ENCODE measurements at places on chromosomes 1 and 21. TPM values are rescaled to one million over a fixed set of nuclear protein-coding genes. Genes with fewer than 3 reads are reported as not detected.

SERTAD4 gene
- 47.2 TPM for total RNA-seq

PARP1 gene
- total RNA-seq, result 86.3 TPM

LMX1A gene
- total RNA-seq, result not detected

A3GALT2 gene
- 0.35 TPM for total RNA-seq

RGS8 gene
- not detected for total RNA-seq

DNA sequence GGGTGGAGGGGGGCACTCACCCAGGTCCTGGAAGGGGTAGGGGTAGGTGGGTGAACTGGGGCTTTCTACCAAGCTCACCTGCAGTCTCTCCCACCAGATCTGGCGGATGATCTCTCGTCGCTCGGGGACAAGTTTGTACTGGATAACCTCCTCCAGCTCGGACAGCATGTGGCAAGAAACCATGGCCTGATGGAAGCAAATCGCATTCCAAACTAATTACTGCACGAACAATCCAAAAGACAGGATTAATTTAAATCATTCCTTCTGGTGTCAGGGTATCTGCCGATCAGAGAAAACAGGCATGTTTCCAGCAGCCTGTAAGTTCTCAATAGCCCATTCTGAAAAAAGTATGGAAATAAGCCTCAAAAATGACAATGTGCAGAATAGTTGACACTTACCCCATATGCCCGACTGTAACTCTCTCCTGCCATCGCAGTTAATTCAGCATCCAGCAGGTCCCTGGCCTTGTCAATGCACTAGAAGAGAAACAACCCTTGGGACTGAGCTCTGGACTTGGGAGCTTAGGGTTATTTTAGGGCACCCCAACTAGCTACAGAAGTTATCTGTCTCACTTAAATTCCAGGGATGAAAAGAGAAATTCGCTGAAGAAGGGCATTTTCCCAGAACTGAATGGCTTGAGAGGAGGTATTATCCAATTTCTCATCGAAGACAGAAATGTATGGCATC, 44.4 kb upstream of the ANGPTL7 start:
- DNase-seq, result no peak

DNA sequence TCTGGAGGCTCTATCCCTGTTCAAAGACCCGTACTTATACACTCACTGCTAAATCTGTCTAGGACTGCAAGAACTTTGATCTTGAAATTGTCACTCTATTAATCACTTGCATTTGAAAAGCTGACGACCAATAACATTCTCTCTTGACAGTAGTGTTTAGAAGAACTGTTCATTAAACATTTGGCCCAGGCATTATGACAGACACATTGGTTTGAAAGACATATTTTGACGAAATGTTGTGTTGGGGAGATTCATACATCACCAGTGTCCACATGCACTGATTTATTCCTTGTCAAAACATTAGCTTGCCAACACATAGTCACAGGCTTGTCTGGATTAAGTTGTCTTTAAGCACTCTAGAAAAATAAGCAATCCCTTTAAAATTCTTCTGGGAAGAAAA, 951.3 kb downstream of the ADGRL2 start:
- DNase-seq, result no peak

DNA sequence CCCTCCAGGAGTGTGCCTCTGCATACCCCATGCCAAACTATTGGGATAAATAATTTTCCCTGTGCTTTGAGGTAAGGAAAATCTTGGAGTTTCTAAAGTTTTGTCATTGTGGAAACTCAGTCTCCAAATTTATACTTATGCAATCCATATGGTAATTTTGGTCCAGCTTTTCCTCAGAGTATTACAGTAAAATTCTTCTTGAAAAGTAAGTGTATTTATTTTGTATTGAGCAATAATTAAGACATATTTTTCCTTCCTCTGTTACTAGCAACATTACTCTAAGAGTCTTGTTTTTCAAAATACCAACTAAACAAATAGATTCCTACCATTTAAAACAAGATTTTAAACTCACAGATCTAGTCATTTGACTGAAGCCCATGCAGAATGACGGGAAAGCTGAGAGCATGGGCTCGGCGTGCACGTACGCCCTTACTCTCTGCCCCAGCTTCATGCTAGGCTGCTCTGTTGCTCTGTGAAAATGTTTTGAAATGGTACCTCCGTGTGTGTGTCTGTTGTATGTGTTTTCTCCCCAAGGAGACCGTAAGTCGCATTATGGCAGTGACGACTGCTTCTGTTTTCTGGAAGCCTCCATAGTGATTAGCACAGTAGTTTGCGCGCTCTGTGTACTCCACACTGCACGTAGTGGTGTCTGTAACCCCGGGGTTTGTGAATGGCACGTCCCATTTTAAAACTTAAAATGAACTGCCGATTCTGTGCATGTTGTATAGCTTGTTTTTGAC, 165.3 kb downstream of the SDCCAG8 start:
- DNase-seq, result no peak

GRCh38 chr1:151825751-151826660, 5.6 kb downstream of the RORC start:
- no peak for DNase-seq

DNA sequence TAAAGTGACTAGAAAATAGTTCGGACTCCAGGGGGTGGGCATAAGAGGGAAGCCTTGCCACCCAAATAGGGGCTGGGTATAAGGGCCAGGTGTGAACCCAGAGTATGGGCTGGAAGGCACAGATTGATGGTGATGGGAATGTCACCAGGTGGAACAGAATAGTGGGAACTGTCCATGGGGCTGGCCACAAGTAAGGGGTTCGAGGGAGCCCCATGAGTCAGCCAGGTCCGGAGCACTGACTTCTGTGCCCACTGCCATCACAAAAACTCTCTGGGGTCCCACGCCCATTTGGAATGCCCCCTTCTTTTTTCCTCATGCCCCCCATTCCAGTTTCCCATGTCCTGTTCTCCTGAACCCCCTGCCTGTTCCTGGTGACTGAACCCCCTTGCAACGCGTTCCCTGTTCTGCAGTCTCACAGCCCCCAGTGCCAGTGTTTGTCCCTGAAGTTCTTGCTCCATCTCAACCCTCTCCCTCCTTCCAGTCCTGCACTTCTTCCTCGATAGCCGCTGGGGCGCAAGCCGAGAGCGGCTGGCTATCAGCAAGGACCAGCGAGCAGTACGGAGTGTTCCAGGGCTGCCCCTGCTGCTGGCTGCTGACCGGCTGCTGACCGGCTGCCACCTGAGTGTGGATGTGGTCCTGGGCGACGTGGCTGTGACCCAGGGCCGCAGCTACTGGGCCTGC, 7.9 kb downstream of the TRIM46 start:
- DNase-seq, result no peak

GRCh38 chr1:34590211-34590623, 164.6 kb upstream of the GJB5 start:
- no peak for DNase-seq

GRCh38 chr1:111880881-111881837, 108.3 kb downstream of the KCND3 start:
- DNase-seq, result no peak
